Bronchial smooth muscle cell (primary cell): ENCODE measurements at places on chromosomes 1 and 21. TPM values are rescaled to one million over a fixed set of nuclear protein-coding genes. Genes with fewer than 3 reads are reported as not detected.

ARHGEF16 gene
- total RNA-seq = 0.09 TPM in 1 of 2 replicates, not detected in the other

NID1 gene
- total RNA-seq = 22.4 and 40.4 TPM in 2 replicates

TNFRSF25 gene
- total RNA-seq = 4.3 and 4.7 TPM in 2 replicates

PLA2G2F gene
- not detected in 2 replicates for total RNA-seq
